ENCODE measurements at places on chromosomes 4 and X.

- DNase-seq: no peak
Observed at GRCh38 chr4:174640146-174640545, 117.9 kb upstream of the HPGD start.

GRCh38 chr4:101201421-101201820 is 145.9 kb downstream of the PPP3CA start:
- DNase-seq: no peak

DNA sequence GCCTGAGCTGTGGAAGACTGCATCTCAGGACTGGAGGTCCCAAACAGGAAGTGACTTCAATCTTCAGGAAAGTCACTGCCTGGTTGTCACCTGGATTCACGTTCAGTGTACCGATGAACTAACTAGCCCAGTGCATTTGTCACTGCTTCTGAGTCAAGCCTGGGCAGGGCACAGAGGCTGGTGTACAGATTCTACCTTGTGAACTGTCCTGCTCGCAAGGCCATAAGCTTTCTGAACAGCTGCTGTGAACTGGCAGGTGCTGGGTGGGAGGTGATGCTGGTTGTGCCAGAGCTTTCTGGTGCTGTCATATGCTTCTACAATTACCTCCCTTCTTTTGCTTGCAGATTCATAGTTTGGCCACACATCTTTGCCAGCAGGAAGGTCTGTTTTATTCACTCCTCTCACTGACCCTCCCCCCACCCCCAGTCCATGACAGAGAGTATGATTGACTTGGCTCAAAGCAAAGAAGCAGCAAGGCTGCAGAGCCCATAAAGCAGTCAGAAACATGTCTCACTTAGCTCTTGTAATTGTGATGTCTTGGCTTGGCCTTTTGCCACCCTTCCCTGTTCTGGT is 40.5 kb downstream of the ZCCHC12 start:
- DNase-seq: no peak

GRCh38 chr4:20085156-20085555 is 166.5 kb upstream of the SLIT2 start:
- no peak for DNase-seq

- DNase-seq: peak; percentile 91
Observed at GRCh38 chr4:112817933-112818593, 181.1 kb downstream of the LARP7 start.

DNA sequence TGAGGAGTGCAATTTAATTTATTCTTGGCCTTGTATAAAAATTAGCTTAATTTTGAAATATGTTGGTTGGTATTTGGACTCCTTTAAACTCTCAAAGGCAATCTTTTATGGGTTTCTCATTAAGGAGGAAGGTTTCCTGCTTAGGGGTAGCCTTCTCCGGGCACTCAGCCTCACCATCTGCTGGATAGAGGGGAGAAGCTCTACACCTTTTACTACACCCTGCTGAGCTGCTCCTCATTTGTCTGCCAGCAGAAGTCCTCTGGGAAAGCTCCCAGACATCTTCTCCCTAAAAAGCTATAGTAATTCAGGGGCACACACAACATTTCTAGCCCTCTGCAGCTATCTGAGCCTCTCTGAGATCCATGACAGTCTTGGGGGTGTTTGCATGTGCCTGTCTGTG is 179.1 kb downstream of the SOWAHB start:
- no peak for DNase-seq

- peak; percentile 10 for DNase-seq
Observed at GRCh38 chrX:41692162-41692749, 3.5 kb downstream of the GPR34 start.

GRCh38 chrX:17580539-17581152 is 156.6 kb upstream of the SCML1 start:
- peak; percentile 63 for DNase-seq

DNA sequence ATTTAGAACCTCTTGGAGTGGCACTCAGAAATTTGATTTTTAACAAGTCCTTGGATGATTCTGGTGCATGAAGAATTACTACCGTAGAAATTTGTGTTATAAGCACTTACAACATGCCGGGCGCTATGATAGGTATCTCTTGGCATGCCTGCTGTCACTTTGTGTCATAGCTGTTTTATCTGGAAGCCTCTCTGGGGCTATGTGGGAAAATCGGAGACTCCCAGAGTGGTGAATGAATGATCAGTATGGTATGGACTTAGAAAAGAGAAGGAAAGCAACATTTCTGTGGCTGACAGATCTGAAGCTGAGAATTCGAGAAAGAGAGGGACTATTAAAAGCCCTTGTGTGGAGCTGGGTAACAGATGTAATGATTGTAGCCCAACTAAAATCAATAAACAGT is 177.4 kb upstream of the MAMLD1 start:
- no peak for DNase-seq

DNA sequence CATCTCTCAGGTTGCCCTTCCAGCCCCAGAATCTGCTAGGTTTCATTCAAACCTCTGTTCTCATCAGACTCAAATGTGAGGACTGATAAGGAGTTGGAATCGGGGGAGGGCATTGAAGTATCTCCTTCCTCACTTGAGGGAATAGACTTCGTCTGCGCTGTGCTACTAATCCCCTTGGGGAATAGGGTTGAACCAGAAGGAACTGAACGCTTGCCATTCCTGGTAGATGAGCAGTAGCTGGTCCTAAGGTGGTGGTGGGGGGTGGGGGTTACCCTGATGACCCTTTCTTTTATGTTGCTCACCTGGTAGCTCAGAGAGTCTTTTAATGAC is 692 bp upstream of the SLC9A7 start:
- DNase-seq: no peak

DNA sequence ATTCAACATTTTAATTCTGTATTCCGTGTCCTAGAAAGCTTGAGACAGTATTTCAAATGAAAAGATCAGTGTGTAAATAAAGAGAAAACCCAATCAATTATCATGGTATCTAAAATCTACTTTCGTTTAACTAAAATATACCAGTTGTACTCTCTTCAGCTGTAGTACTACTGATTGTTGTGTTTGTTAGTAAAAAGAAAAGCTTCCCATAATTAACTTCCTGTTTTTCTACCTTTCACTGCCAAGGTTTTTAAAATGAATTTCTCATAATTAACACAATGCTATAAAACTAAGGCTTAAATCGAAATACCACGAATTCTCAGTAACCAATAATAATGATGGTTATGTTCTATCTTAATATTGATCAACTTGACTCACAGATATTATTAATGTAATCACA is 37.4 kb downstream of the PPP3CA start:
- DNase-seq: no peak

DNA sequence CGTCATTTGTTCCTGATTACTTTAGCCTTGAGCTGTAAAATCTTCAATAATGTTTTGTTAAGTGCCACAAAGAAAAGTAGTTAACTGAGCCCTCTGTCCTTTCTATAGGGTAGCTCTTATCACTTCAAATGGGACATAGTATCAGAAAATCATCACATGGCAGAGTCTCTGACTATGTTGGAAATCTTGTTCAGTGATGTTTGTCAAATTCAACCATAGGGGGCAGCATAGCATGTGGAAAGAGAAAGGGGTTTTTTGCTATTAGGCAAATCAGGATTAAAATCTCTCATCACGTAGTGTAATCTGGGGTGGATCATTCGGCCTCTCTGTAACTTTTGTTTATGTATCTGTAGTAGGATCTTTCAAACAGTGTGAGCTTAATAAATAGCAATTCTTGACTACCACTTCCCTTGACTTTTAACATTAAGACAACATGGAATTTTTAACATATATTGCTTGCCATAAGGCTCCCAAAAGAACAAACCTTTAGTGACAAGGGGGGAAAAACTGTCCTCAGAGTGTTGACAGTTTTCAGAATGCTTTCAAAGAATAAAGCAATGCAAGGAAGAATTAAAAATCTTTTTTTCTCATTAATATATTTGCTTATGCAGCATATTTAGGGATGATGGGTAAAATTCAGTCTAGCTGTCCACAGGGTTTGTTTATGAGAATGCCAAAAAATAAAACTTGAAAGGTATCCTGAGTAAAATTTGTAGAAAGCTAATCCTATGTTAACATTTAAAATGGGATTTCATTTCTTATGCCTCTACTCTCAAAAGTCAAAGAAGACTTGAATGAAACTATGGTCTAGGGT is 127.2 kb downstream of the FBXW7 start:
- peak; percentile 45 for DNase-seq

- peak; percentile 57 for DNase-seq
Observed at GRCh38 chr4:152956650-152957436, 20.7 kb downstream of the FHDC1 start.

DNA sequence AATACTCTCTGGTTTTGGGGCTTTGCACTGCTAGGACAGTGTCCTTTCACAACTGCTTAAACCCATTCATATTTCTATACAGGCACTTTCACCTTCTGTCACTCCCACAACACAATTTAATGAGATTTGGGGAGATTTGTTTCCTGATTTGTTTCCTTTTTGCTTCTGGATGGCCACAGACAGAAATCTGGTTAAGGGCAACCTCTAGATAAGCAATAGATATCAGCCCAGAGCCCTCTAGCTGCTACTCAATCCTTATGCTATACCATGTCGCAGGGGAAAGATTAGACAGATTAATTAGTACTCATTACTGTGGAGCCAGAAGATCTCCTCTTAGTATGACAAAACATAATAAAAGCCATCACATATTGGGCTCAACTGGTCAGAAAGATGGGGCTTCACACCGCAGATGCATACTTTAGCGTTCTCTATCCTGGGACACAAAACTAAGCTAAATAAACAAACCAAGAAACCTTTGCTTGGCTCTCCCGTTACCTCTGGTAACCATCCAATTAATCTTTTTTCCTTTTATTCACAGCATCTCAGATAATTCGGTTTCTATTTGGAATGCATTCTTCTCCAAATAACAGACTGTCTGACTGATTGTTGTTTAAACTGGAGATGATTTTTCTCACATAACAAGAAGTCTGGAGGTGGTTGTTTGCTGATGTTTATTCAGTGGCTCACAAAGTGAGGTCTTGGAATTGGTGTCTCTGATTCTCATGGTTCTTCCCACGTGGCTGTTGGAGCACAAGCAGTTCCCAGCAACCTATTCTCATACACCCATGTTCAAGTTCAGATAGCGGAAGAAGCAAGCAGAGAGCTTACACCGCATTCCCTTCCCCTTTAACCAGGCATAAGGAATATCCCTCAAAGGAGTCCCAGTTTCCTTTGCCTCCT is 41.0 kb upstream of the ZNF330 start:
- no peak for DNase-seq

- peak; percentile 39 for DNase-seq
Observed at GRCh38 chr4:123588631-123589241, 192.1 kb downstream of the SPRY1 start.

GRCh38 chrX:57366430-57366829 is 79.9 kb downstream of the FAAH2 start:
- no peak for DNase-seq

DNA sequence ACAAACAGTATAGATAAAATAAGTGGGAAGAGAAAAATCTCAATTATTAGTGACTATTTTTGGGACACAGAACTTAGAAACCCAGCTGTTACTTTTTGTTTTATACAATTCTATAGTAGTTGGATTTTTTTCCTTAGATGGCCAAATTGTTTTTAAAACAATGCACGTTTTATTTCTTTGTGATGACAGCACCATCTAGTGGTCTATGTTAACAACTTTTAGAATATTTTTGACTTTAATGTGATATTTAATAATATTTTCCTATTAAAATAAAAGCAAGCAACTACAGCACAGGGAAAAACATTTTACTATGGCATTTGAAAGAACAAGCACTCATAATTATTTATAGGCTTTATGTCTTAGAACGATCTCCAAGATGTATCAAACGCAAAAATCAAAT is 5.6 kb upstream of the SMIM31 start:
- peak; percentile 28 for DNase-seq

DNA sequence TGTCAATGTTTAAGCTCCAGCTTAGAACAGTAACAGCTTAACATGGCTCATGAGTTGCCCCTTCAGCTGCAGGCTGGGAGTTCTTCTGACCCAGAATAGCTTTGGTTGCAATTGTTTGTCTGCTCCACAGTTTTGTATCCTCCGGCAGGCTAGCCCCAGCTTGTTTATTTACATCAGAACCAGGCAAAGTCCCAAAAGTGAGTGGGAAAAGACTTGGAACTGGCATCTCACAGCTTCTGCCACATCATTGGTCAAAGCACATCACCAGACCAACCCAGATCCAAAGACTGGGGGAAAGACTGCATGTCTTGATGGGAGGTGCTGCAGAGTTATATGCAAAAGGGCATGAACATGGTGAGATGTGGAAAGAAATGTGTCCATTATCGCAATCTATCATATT is 231.2 kb upstream of the CPEB2 start:
- no peak for DNase-seq

- DNase-seq: no peak
Observed at GRCh38 chrX:119954374-119954773, 10.8 kb upstream of the NKAP start.

DNA sequence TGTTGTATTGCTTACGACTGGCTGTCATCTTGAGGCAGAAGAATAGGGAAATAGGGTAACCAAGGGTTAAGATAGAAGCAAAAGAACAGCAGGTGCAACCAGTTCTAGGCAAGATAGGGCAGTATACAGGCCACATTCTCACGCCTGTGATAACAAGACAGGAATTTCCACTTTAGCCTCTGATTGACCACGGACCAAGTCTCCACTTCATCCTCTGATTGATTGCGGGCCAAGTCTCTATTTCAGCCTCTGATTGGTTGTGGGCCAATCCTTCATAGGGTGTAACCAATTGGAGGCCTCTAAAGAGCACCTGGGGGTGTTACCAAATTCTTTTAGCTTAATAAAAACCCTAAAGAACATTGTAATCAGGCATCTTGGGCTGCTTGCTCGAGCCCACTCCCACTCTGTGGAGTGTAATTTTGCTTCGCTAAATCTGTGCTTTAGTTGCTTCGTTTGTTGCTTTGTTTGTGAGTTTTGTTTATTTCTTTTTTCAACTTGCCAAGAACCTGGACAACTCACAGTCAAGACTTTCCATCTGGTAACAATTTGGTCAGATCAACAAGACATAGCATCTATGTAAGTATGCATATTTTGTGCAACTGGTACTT is 8.7 kb upstream of the TBC1D9 start:
- no peak for DNase-seq

DNA sequence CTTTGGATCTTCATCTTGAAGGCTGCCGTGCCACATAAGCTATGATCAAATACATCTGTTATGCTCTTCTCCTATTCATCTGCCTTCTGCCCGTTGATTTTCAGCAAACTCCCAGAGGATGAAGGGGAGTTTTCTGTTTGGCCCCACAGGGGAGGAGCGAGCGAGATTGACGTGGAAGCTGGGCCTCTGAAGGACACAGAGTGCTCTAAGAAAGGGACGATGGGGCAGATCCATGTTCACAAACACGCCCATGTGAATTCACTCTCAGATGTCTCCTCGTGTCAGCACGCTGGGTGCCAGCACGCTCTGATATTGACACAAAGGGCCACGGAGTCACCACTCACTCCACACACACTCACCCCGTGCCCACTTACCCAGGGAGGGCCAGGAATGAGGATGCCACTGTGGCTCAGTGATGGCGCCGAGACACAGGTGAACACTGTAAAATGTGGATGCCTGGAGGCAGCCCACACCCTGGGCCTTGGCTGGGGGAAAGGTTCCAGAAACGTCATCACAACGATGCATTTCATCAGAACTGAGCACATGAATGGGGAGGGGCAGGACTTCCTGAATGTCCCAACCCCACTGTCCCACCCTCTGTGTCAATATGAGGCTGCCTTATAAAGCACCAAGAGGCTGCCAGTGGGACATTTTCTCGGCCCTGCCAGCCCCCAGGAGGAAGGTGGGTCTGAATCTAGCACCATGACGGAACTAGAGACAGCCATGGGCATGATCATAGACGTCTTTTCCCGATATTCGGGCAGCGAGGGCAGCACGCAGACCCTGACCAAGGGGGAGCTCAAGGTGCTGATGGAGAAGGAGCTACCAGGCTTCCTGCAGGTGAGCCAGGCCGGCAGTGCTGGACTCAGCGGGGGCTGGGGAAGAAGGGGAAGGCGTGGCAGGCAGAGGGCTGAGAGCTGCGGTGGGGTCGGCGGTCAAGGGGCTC is at the start of gene S100P:
TSS of gene S100P (plus strand) at position 648 of the 946 bp plus-strand sequence. CDS start at position 703, 55 bp downstream.
- DNase-seq: peak; percentile 18
